ENCODE measurements at places on chromosomes 3 and 15.

- DNase-seq: no peak
Observed at GRCh38 chr3:180743813-180744590, 64.7 kb upstream of the CCDC39 start.

DNA sequence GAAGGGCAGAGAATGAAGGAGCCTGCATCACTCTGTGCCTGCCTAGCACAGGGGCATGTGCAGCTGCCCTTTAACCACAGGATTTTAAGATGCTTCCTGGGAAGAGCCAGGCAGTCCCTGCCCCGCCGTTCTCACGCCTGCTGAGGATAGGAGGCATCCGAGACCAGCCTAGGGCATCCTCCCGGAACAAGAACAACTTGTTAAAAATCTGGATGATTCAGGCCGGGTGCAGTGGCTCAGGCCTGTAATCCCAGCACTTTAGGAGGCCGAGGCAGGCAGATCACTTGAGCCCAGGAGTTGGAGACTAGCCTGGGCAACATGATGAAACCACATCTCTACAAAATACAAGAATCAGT is 15.2 kb downstream of the NRROS start:
- DNase-seq: no peak

- DNase-seq: no peak
Observed at GRCh38 chr15:44641651-44642050, 21.8 kb downstream of the SPG11 start.

DNA sequence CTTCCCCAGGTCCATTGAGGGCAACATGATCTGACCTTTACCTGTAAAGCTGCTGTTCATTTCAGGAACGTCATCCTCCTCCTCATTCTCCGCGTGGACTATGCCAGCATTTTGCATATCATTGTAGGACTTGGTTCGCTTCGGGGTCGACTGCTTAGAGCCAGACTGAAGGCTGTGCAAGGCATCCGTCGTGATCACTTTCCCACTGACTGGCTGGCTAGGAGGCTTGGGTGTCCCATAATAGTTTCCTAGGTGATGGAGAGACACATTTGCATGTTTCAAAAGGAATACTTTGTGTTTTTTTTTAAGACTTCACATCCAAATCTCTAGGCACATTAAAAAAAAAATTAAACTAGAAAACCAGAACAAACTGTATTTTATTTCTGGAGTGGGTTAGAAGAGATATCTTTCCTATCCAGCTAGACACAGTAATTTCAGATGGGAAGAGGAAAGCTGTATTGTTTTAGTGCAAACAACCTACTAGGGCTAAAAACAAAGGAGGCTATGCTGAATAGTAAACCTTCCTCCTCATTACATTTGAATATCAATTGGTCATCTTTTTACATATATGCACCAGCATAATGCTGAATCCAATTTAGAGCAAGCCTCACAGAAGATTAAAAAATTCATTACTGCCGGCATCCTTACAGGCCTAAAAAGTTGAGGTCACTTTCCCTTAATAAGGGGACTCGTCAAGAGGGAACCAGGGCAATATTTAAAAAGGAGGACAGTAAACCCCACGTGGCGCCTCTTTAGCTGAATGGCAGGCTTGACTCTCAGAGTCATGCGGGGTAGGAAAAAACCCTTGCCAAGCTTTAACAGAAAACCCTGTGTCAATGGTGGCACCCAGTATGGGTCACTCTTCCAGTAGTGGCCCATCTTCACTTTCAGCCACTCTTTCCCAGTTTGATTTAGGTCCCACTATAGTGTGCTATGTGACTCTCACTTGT is 559.9 kb downstream of the MAGI1 start:
- no peak for DNase-seq

GRCh38 chr15:66114863-66115425 is 138.6 kb downstream of the MEGF11 start:
- DNase-seq: no peak
